ENCODE measurements at places on chromosomes 1 and 21.
A peak's percentile ranks its signal among the peaks of the same experiment; 100 is the strongest.

- no peak for DNase-seq
Observed at GRCh38 chr21:44761747-44762208, 39.8 kb downstream of the UBE2G2 start.

DNA sequence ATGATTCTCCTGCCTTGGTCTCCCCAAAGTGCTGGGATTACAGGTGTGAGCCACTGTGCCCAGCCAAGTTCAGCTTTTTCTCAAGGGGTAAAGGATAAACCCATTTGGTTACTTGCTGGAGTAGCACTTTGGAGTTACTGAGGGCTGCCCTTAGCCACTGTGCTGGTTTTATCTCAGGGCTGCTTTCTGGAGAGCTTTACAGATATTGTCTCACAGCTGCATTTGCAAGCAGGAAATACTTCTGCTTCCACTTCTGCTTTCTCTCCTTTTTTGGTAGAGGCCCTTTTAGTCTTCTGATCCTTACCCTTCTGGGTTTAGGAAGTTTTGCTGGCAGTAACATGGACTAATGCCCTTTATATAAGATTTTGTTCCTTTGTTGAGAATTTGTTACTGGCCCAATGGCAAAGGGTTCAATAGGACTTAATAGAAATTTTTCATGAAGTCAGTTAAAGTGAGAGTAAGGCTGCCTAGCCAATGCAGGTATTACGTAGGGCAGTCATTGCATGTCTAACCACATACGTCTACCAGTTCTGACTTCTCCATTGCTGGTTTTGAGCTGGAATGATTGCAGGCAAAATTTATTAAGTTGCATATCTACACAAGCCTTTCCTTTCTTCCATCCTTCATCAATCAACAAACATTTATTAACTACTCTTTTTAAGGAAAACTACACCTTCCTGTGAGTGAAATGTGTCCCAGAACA, 24.4 kb downstream of the CAP1 start:
- DNase-seq: no peak

DNA sequence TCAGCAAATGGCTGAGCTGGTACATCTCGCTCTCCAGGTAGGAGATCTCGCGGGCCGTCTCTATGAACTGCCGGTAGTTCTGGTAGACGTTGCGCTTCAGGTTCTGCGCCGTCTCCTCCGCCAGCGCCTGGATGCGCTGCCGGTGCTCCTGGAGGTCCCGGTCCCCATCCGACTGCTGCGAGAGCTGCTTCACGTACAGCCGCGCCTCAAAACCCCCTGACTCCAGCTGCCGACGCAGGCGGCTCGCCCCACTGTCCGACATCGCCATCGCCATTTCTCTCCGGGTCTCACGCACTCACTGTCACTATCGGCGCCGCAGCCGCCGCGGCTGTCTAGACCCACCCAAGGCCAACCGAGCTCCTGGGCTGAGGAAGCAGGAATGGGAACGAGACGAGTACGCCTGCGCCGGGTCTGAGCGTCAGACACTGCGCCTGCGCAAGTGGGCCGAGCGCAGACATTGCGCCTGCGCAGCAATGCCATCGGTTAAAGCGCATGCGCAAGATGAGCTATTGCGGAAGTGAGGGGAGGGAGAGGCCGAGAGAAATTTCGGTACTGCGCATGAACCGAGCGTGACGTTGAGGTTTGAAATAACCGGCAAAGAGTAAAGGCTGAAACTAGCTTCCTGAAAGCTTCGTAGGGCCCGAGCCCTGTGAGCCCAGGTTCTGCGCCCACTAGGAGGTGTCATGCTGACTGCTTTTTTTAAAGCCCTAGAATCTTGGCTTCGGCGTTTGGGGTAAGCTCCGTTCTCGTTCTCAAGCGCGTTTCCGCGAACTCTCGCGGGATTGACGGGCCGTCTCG, at the start of gene EXOC8:
TSS of gene EXOC8 (minus strand) at position 381 of the 798 bp plus-strand sequence. CDS start at position 274, 107 bp downstream.
- DNase-seq: peak; percentile 97

DNA sequence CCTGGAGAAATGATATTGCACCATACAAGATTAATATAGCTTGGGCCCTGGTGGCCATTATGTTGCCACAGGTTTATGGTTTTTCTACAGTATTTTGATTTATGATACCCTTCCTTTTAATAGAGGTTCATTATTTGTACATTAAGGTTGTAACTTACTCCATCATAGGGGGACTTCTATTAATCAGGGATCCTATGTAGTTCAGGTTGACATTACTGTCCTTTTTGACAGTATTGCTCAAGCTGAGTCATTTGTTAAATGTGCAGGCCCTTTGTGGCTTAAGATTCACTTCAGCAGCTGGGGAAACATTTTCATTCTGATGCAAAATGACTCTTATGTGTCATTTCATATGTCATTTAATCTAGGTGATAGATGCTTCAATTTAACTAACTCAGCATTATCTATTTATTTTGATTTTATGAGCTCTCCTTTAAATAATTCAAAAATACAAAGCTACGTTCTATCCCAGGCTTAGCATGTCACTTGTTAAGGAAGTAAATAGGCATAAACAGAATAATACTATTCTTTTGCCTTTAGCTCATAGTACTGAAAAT, 686.9 kb upstream of the NCAM2 start:
- no peak for DNase-seq

- no peak for DNase-seq
Observed at GRCh38 chr1:119332622-119333021, 36.0 kb upstream of the HAO2 start.

DNA sequence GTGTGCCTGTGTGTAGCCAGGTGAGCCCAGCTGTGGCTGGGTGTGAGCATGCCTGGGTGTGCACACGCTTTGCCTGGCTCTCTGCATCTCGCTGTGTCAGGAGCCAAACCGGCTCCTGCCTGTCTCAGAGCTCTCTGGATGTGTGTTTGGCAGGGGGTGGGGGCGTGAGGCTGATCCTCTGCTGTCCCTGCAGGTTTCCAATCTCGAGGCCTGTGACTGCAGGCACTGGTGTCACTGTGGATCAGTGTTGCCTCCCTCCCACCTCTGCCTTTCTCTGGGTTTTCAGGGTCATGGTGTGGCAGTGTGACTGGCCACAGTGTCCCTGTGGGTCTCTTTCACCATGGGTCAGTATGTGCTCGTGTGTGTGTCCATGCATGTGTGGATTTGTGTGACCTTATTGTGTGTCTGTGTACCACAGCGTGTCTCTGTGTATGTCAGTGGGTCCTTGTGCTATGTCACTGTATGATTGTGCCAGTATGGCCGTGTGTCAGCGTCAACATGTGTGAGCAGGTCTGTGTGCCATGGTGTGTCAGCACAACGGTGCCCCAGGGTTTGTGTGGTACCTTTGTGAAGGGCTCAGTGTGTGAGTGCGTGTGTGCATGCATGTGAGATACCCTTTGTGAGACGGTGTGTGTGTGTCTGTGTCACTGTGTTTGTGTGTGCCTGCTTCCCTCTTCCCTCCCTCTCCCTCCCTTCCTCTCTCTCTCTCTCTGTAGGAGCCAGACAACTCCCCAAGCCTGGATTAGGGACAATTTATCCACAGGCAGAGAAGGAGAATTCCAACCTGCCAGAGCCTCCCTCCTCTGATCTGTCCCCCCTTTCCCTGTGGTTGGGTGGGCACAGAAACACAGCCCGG, 43.4 kb downstream of the AHDC1 start:
- no peak for DNase-seq

- no peak for DNase-seq
Observed at GRCh38 chr1:181656491-181656890, 173.2 kb downstream of the CACNA1E start.

- no peak for DNase-seq
Observed at GRCh38 chr1:21966247-21967000, 10.4 kb upstream of the CELA3B start.

- no peak for DNase-seq
Observed at GRCh38 chr1:185207980-185208602, 51.1 kb downstream of the SWT1 start.

GRCh38 chr1:34597877-34598514, 156.9 kb upstream of the GJB5 start:
- DNase-seq: peak; percentile 11

GRCh38 chr1:183251101-183251958, 65.3 kb downstream of the LAMC2 start:
- no peak for DNase-seq

GRCh38 chr1:64898107-64898861, 68.1 kb downstream of the JAK1 start:
- peak; percentile 14 for DNase-seq

GRCh38 chr1:48807554-48808260, 31.0 kb upstream of the BEND5 start:
- DNase-seq: no peak

DNA sequence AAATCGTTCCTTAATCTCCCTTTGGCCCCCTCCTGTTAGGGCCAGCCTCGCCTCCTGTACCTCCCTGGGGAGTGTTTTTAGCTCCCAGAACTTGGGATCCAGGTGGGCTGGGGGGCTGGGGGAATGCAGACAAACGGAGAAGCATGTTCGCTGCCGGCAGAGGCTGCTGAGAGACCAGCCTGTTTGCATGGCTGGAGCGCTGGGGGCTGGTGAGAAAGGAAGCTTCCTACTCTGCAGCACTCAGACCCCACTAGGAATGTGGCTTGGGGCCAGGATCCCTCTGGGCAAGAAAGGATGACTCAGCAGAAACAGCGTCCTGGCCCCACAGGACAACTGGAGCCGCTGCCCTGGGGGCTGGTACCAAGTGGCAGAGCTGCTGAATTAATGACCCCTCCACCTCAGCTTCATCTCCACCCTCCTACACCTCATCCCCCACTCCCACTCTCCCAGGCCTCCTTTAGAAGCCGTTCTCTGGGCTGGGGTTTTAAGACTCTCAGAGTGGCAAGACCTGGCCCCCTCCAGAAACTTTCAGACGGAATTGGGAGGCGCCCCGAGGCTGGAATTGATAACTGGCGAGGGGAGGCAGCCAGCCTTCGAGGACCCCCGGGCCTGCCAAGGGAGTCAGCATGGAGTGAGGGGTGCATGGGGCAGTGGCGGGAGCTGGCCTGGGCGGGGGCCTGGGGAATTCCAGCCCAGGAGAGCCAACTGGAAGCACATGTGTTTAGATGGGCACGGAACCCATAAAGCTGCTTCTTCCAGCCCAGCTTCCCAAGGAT, 28.5 kb upstream of the EPS8L3 start:
- DNase-seq: no peak

DNA sequence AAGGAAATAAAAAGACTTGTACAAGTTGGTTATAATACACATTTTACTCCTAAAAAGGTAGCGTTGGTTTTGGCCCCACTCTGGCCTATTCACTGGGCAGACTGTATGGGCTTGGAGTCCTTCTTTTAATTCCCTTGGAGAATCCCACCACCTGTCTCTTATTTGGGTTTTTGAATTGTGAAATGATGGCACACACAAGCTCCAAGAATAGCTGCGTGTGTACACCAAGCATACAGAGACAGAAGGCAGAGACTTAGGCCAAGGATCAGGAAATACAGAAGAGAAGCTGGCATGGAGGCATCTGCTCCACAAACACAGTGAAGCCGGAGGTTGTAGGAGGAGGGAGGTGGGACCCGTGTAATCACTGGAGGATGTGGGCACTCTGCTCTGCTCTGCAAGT, 29.1 kb downstream of the DDR2 start:
- DNase-seq: no peak

DNA sequence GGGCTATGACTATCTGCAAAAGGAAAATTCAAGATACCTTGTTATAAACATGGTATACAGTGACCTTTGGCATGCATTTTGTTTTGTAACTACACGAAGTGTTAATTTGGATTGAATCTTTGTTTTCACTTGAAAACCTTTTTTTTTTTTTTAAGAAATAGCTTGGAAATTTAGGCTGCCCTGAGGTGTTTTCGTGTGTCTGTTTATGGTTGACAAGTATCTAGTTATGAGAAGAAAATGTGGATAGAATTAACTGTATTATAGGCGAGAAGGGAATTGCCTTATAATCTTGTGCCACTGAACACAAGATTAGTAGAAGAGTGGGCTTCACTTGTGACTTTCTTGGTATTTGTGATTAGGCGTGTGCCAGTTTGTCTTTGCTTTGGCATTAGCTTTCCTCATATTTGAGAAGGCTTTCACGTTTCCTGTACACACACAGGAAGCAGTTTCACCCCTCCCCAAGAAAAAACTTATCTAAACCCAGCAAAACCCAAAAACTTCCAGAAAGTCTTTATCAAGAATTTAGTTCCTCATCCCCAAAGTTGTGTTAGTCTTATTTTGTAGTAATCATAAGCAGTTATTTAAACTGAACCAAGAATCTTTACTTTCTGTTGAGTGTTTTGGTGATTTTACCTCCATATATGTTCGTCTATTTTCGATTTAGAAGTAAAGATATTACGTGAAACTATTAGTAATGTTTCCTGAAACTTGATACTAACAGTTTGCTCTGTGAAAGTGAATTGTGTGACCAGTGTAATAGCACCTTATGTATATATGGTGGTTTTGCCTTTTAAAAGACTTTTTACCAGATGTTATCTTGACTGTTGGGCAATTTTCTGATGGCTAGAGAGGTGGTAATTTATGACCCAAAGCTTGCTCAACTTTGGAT, 3.8 kb downstream of the DYRK1A start:
- no peak for DNase-seq

- no peak for DNase-seq
Observed at GRCh38 chr1:168848051-168848450, 119.0 kb upstream of the DPT start.

GRCh38 chr1:33007190-33008050, 29.3 kb downstream of the AK2 start:
- DNase-seq: no peak

GRCh38 chr1:84506729-84507453, 510 bp upstream of the GNG5 start:
- DNase-seq: no peak
